ENCODE measurements at places on chromosomes 4 and X.

DNA sequence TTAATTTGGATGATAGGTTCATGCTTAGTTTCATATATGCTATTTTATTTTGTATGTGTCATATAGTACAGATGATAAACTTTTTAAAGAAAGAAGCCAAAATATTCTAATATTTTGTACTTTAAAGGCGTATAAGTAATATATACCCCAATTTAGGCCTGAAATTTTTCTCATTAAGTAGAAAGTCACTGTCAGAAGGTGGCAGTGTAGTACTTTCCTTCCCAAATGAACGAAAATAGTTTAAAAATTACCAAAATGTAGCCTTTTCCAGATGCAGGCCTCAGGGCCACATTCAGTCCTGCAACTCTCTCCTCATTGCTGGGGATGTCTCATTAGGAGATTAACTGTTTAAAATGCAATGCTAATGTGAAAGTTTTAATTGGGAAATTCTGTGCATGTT, 1263.6 kb downstream of the C4orf33 start:
- no peak for DNase-seq

GRCh38 chr4:170003071-170004070, 22.8 kb downstream of the MFAP3L start:
- DNase-seq: no peak

GRCh38 chr4:28211676-28212470, 1351.2 kb downstream of the STIM2 start:
- DNase-seq: no peak

- DNase-seq: no peak
Observed at GRCh38 chr4:19947349-19947748, 304.4 kb upstream of the SLIT2 start.

- DNase-seq: no peak
Observed at GRCh38 chr4:159360549-159360948, 257.7 kb downstream of the RAPGEF2 start.

DNA sequence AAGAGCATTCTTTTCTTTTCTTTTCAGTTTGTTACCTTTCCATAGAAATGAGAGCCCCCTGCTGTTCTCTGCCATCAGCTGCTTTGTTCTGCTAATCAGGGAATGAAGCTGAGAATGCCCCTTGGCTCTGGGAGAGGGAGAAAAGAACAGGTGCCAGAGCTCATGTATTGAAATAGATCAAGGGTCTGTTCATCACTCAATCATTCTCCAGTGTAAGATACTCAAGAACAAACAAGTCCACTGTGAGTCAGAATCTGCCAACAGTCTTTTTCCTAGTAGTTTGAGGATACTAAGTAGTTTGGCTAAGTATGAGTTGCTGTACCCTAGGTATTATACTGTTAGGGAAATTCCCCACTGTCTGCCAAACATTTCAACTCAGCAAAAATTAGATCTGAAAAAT, 144.3 kb downstream of the RTL3 start:
- DNase-seq: no peak

- no peak for DNase-seq
Observed at GRCh38 chrX:21394792-21395191, 20.6 kb downstream of the CNKSR2 start.

GRCh38 chr4:146232131-146232722, 17.9 kb downstream of the REELD1 start:
- DNase-seq: no peak

- DNase-seq: peak; percentile 79
Observed at GRCh38 chrX:2608638-2609430, 82.3 kb upstream of the CD99 start.

- DNase-seq: no peak
Observed at GRCh38 chr4:99591757-99592156, 17.1 kb downstream of the MTTP start.

- DNase-seq: no peak
Observed at GRCh38 chr4:61831987-61832386, 631.9 kb downstream of the ADGRL3 start.

- DNase-seq: no peak
Observed at GRCh38 chrX:130179579-130180215, 7.9 kb downstream of the RAB33A start.

DNA sequence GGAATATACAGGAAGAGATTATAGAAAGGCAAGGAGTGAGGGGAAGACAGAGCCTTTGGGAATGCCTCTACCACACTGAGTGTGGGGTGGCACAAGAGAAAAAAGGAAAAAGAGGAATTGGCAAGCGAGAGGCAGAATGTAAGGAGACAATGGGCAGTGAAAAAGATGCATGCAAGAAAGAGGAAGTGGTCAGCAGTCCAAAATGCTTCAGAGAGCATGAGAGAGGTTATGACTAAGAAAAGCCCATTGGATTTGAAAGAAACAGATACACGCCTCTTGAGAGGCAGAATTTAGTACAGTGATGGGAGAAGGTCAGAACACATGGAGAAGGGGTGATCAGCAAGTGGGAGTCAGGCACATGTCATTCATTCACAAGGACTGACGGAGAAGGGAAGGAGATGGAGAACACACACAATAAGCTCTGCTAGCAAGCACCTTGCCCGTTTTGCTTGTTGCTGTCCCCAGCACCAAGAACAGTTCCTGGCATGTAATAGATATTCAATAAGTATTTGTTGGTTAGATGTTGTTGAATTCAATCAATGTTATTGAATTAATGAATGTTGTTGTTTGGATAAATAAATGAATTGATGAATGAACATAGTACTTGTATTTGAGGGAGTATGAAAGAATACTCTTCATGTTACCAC, 6.3 kb downstream of the DCHS2 start:
- no peak for DNase-seq

GRCh38 chr4:75736862-75737261, 12.5 kb downstream of the USO1 start:
- DNase-seq: no peak

DNA sequence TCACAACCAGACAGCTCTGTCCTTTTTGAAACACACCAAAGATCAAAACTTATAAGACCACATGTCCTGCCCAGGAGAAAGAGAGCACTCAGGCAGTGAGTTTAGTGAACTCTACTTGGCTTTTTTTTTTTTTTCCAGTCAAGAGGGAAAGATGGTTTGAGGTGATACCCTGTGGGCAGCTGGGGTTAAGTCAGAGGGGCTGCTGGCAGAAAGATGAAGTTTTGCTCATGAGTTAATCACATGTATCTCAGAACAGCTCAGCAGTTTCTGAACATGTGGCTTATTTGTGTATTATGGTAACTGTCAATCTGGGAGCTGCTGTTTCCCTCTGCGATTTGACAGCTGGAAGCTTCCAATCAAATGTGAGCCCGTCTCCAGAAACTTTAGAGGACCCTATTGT, 56.4 kb upstream of the MAP3K15 start:
- no peak for DNase-seq

- no peak for DNase-seq
Observed at GRCh38 chrX:69019073-69019890, 146.0 kb downstream of the PJA1 start.

- no peak for DNase-seq
Observed at GRCh38 chrX:3443184-3443583, 96.7 kb upstream of the MXRA5 start.

DNA sequence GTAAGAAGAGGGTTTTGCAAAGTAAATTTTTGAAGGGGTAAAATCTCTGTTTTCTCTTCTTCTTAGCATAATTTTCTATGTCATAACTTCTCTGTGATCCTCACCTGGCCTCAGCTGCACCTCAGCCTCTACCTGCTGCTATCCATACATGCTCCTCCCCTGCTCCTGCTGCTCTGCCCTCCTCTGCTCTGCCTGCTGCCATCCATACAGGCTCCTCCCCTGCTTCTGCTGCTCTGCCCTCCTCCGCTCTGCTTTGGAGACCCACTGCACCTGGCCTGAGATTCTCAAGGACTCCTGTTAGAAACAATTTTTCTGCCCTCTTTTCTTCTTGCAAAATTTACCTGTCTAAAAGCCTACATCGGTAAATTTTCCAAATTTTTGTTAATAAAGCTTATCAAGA, 388.6 kb upstream of the PITX2 start:
- no peak for DNase-seq

GRCh38 chr4:146182443-146182842, 6.9 kb downstream of the LSM6 start:
- no peak for DNase-seq

GRCh38 chr4:79584352-79584751, 176.3 kb upstream of the GK2 start:
- DNase-seq: no peak

- no peak for DNase-seq
Observed at GRCh38 chrX:43813898-43814297, 68.4 kb downstream of the MAOB start.

GRCh38 chr4:148854203-148854602, 412.0 kb upstream of the NR3C2 start:
- DNase-seq: no peak

GRCh38 chrX:11908371-11908770, 150.3 kb downstream of the MSL3 start:
- no peak for DNase-seq

GRCh38 chr4:169338241-169338640, 67.5 kb upstream of the SH3RF1 start:
- no peak for DNase-seq

DNA sequence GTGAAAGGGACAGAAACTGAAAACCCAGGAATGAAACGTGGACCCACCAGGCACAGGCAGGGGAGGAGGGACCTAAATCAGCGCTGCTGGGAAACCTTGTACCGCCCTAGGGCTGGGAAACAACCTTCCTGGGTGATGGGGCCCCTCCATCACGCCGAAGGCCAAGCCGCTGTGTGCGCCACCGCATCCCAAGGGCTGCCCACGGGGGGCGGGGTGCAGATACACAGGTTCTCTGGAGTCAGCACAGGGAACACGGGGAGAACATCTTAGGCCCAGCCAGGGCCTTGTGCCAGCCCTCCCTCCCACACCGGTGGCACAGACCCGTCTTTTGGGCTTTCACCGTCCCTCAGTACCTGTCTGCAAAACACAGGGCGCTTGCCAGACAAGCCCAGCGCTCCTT, 13.0 kb downstream of the UVSSA start:
- no peak for DNase-seq

GRCh38 chrX:12922599-12922919, 16.1 kb downstream of the TLR8 start:
- no peak for DNase-seq

DNA sequence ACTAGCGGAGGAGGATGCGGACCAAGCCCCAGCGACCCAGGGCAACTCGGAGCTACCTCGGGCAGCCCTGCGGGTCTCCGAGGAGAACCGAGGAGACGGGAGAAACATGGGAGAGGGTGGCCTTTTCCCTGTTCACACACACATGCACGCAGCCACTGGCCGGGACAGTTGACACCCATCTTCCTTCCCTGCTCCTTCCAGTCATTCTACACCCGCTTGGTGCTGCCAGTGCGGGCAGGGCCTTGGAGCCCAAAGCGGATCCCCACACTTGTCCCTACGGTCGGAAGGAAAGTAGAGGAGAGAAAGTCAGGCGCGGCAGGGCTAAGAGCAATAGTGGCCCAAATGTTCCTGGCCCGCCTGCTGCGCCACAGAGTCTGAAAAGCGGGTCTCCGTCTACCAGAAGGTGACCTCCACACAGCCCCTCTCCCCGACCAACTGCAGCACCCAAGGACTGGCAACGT, 1.1 kb upstream of the PPP3CA start:
- DNase-seq: no peak

DNA sequence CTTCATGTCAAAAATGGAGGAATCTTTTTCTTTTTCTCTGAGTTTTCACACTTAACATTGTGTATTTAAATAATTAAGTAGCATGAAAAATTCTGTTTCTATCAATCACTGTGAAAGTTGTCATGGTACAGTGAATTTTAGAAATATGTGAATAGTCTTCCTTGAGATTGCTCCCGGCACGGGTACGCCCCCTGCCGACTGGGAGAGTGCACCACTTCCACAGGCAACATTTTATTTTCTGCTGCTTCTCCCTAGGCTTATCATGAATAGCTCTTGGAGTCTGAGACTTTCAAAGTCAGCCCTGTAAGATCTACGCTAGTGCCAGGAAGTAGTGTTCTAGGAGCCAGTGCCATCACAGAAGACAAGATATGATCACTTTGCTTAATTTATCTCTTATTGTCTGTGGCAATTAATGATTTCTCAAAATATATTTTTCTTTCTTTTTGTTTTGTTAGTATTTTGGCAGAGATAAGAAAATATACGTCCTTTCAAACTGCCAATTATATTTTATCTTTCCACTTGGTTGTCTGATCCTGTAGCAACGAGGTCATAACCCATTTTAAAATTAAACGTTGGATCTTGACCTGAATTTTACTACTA, 763.8 kb upstream of the AADAT start:
- no peak for DNase-seq

- DNase-seq: no peak
Observed at GRCh38 chr4:151415978-151416377, 7.0 kb downstream of the FHIP1A start.

DNA sequence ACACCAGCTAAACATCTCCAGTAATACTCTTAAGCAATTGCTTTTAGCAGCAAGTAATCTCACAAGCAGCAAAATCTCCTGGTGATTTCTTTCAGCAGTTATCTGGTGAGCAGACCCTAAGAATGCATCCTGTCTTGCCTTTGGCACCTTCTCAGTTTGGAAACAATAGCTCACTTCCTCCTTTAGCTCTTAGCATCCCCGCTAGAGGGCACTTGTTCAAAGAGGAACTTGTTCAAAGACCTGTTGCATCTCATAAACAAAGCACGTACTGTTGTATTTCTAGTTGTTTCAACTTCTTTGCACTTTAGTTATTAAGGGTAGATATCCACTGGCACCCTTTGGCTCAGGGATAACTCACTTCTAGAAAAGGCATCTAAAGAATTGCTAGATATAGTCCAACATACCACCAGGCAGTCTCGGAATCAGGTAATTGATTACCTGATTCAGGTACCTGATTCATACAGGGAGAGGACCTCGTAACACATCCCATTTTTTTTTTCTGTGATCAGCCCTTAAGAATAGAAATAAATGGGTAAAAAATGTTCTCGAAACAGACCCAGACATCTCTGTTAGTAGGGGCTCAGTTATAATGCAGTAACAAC, 81.9 kb upstream of the QRFPR start:
- no peak for DNase-seq

DNA sequence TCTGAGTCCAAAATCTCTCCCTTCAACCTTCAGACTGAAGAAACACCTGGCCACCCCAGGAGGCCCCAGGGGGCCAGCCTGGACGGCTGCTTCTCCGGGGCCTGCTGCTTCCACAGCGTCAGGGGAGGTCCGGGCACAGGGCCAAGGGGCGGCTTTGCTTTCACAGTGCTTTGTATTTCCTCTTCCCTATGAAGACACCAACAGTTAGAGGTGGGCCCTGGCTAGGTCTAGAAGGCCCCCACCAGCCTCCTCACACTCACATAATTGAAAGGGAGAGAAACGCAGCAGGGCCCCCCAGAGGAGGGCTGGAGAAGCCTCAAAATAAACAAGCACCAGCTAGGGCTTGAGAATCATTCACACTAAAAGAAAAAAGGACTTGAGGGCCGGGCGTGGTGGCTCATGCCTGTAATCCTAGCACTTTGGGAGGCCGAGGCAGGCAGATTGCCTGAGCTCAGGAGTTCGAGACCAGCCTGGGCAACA, 17.8 kb downstream of the SCD5 start:
- DNase-seq: no peak

DNA sequence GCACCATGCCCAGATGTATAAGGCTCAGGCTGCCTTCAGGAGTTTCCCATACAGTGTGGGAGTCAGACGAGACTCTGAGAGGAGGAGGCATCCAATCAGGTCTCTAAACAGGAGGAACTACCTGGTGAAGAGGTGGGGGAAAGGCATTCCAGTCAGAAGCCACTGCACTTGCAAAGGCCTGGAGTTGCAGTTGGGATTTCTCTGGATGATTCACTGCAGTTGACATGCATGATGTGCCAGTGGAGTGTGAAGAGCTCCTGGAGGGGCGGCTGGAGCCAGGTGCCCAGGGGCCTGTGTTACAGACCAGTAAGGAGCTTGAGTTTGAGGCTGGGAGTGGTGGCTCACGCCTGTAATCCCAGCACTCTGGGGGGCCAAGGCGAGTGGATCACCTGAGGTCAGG, 339.1 kb downstream of the ARHGAP10 start:
- no peak for DNase-seq
